ENCODE measurements at places on chromosomes 3 and 15.

- DNase-seq = no peak
Observed at GRCh38 chr3:187352581-187353575, 15.3 kb upstream of the RTP4 start.

DNA sequence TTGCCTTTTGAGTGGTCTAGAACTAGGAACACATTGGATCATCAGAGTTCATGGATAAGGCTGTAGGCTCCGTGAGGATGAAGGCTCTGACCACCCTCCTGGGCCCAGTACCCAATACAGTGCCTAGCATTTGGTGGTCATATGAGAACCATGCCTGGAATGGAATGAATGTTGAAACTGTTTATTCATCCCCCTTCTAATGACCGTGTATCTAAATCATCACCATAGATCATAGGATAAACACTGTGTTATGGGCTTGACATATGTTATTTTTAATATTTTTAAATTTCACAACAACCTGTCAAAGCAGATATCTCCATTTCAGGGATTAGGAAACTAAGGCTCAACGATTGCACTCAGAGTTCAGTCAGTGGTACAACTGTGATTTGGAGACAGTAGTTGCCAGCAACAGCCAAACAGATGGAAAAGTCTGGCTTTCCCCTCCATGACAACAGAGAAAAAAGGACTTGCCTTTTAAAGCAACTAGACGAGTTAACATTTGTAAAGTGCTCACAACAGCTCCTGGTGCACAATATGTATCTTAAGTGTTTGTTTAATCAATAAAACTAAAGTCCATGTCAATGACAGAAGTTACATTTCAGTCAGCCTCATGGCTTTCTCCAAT is 89.6 kb downstream of the TMEM266 start:
- DNase-seq = no peak

DNA sequence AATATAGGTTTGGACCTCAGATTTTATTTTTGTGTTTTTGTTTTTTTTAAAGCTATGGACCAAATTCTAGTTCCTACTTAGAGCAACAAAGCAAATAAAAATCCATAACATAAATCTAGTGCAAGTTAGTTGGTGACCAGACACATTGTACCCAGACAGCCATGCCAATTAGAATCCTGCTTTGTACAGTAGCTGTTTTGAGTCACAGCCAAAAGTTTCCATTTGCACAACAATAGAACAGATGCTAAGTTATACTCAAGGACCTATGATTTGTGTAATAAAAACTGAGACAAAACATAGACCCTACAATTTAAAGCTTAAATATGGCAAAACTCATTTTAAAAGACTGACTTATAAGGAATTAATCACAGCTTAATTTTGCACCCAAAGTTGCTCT is 513.1 kb upstream of the CBLB start:
- DNase-seq = no peak

DNA sequence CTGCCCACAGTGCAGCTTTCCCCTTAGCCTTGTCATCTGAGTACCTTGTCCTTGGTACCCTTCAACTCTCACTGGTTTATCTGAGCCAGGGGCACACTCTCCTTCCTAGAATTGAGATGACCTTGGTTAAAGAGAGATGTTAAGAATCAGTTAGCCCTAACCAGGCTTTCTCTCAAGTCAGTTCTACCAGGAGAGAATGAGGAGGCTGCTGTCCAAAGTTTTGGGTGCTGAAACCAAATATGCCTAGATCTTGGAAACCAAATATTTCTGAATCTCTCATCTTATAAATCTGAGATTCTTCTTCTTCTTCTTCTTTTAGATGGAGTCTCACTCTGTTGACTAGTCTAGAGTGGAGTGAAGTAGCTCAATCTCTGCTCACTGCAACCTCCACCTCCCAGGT is 12.0 kb upstream of the CTXND1 start:
- DNase-seq = no peak

GRCh38 chr15:89629829-89630228 is 25.4 kb downstream of the KIF7 start:
- no peak for DNase-seq

DNA sequence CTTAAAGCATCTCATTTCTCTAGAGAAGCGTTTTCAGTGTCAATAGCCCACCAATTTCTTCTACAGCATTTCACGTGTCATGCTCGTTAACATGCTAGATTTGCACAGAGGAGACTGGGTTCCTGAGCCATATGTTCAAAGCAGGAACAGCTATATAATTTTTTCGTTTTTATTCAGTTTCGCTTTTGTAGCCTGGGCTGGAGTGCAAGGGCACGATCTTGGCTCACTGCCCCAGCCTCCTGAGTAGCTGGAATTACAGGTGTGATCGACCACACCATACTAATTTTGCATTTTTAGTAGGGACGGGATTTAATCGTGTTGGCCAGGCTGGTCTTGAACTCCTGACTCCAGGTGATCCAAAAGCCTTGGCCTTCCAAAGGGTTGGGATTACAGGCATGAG is 6.6 kb upstream of the SLMAP start:
- no peak for DNase-seq

DNA sequence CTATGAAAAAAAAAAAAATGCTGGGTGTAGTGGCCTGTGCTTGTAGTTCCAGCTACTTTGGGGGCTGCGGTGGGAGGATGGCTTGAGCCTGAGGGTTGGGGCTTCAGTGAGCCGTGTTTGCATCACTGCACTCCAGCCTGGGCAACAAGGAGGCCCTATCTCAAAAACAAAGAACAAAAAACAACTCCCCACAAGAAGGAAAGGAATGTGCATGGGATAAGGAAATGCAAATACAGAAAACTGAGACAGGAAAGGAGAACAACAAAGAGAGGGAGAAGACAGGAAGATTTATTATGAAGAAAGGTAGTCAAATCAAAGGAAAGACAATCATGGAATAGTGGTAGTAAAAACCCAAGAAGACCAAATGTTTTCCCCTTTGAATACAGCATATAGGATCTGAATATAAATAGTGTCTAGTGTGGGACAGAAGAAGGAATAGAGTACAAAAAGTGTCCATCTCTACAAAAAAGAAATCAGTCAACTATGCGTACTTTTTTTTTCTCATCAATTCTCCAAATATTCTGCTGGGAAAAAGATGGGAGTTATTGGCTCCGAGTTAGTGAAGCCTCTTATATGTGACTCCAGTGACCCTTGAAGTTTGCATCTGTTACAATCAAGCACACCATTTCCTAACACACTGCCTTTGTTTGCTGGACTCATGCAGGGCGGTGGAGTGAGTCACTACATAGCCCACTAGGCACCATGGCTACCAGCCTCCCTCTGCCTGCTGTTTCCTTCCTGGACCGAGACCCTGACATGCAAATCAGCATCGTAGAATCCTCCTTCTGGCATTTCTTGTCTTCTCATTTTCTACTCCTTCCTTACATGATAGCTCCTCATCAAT is 101.2 kb upstream of the PTX3 start:
- DNase-seq = no peak

- DNase-seq = no peak
Observed at GRCh38 chr15:70236341-70237086, 138.8 kb upstream of the TLE3 start.

GRCh38 chr3:50237133-50237651 is 1.2 kb downstream of the GNAI2 start:
- no peak for DNase-seq

DNA sequence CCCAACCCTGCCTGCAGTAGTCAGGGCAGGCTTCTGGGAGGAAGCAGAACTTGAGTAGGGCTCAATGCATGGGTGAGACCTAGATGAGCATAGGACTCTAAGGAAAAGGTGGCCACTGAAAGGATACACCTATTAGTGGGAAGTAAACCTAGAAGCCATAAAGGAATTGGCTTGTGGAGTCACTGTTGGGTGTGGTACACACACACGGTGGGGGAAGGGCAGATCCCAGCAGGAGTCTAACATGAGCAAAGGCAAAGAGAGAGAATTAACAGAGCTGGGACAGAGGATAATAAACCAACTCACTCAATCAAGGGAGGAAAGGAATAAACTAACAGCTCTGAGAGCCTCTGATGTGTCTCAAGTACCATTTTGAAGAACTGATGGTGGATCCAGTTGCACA is 23.1 kb downstream of the DAPK2 start:
- no peak for DNase-seq

DNA sequence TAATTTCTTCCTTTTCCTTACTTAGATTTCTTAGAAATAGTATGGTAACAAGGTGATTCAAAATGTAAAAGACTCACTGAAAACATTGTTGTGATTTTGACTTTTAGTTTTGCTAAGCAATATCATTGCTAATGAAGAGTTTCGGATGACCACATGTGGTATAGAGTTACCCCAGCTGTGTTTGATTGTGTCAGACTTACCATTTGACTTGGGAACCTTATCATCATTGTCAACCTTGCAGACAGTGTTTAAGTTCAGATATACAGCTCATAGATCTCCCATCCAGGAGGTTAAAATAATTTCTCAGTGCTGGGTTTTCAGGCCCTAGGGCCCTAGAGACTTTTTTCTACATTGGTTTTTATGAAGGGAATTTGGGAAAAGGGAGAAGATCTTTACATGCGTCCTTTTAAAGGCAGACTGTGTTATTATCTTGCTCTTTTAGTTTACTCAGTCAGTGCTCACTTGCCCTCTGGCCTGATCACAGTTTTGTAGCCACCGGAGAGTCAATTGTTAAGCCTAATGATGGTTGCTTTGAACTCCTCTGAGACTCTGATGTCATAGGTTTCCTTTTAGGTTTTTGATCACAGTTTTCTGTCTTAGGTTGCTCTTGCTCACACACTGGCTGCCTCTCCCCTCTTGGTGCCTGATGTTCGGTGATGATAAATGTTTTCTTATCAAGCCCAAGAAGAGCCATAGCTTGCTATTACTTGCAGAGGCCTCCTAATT is 133.5 kb upstream of the ZPLD1 start:
- no peak for DNase-seq

- DNase-seq = no peak
Observed at GRCh38 chr3:35597490-35597889, 41.8 kb upstream of the ARPP21 start.

DNA sequence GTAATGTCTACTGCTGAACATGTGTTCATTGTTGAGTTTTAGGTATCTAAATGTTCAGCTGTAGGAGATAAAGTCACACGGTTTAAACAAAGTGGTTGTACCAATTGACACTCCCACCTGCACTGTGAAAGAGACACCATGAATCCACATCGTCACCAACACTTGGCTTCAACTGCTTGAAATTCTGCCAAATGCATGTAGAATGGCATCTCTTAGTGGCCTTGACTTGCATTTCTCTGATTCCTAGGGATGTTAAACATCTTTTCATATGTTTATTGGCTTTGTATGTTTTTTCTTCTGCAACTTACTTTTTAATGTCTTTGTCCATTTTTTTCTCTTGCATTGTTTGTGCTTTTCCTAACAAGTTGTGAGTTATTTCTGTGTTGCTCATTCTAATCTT is 43.4 kb downstream of the RPLP1 start:
- no peak for DNase-seq

- DNase-seq = no peak
Observed at GRCh38 chr3:13712682-13713180, 163.8 kb downstream of the FBLN2 start.

DNA sequence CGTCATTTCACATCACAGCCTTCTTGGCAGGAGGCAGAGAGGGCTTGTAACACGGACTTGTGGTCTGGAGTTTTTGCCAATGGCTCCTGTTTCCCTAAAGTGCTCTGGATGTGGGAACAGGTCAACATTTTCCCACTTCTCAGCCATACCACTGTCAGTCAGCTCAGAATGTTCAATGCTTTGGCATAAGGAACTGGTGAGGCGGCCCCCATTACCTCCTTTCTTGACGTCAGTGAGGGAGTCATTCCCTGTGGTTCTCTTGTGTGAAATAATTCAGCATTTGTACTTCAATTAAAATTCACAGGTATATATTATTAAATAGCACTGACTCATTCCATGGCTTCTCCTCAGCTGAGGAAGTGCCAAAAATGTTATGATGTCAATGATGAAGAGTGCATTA is 167.1 kb downstream of the P3H2 start:
- DNase-seq = no peak

DNA sequence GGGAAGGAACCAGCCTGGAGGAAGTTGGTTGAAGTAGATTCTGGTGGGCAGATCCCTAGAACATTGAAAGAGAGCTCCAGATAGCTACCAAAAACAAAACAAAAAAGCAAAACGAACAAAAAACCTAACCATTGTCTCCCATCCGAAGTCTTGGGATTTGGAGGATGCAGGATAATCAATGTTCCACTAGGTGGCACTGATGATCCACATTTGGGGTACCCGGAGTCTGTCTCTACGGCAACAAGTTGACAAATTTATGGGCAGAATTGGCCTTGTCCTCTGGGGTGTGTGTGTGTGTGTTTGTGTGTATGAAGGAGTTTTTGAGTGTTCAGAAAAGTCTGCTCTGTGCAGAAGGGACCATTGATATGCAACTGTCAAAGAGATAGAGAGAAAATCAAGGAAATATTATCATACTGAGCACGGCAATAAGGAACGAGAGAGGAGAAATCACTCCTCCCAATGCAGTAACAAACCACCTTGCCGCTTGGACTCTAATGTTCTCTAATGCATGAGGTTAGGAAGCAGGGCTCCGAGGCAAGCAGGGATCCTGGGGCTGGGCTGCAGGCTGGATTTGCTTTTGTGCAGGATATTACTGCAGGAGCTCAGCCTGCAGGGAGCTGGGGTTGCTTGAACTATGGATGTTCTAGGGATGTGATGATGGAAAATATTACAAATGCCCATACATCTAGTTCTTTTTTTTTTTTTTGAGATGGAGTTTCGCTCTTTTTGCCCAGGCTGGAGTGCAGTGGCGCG is 59.8 kb upstream of the KLHL25 start:
- peak; percentile 77 for DNase-seq

- DNase-seq = no peak
Observed at GRCh38 chr15:27201425-27201824, 230.4 kb downstream of the GABRG3 start.

DNA sequence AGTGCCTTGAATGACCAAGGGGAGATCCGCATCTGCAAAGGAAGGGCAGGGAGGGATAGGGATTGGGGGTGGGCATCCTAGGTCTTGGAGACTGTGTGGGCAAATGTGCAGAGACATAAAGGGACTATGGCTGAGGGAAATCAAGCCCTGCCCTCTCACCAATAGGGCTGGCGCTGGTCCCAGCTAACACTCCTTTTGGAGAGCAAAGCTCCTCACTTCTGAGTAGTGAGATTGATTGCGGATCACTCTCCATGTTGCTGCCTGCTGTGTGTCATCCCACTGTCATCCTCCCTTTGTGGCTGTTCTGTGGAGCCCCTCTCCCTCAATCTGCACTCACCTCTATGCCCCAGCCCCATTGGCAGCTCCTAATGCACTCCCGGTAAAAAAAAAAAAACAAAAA is 2.2 kb upstream of the CELSR3 start:
- DNase-seq = no peak

GRCh38 chr15:98586066-98586465 is 62.3 kb upstream of the IGF1R start:
- no peak for DNase-seq

GRCh38 chr3:195077611-195078540 is 193.1 kb downstream of the XXYLT1 start:
- DNase-seq = no peak

- no peak for DNase-seq
Observed at GRCh38 chr15:67145710-67146109, 80.3 kb downstream of the SMAD3 start.

DNA sequence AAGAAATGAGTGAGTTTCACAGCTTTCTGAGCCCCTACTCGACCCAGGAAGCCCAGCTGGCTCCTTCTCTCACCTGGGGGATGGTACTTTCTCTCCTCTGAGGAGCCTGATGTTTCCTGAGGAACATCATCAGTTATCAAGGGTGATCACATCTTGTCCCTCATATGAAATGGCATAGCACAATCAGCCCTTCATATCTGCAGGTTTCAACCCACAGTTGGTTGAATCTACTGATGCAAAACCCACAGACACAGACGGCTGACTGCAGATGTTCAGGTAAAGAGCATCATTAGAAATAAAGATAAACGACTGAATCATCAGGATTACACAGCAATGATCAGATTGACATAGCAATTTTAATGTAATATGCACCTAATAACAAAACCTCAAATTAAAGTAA is 93.6 kb upstream of the OSTN start:
- DNase-seq = no peak
